GM12878 (cell line): ENCODE measurements at places on chromosomes 7 and 10.
A peak's percentile ranks its signal among the peaks of the same experiment; 100 is the strongest.

GRCh38 chr10:3173171-3173878 is 743 bp upstream of the PITRM1 start:
- no peak overlapping the region for H3K27ac ChIP-seq
- peaks cover 6% of the 10 kb centered on the region; the same call in 1 of the 2 replicates for H3K36me3 ChIP-seq
- no peak for DNase-seq
- H3K4me3 ChIP-seq = peak overlapping the region; percentile 52; the same call in 1 of the 2 replicates
- peaks cover 11% of the 10 kb centered on the region for H3K4me1 ChIP-seq
- no peaks in the 10 kb centered on the region; the same call in none of the 2 replicates for H3K27me3 ChIP-seq

- no peaks in the 10 kb centered on the region for H3K27me3 ChIP-seq
- H3K4me3 ChIP-seq = peak overlapping the region; percentile 0; the same call in 1 of the 2 replicates
- H3K27ac ChIP-seq = peak overlapping the region; percentile 82
- peaks cover 38% of the 10 kb centered on the region for H3K4me1 ChIP-seq
Observed at GRCh38 chr10:86413046-86413728, 46.6 kb upstream of the GRID1 start.

GRCh38 chr7:52017802-52018679 is 701.4 kb upstream of the COBL start:
- H3K27ac ChIP-seq = no peak overlapping the region
- H3K4me1 ChIP-seq = no peaks in the 10 kb centered on the region
- H3K36me3 ChIP-seq = no peaks in the 10 kb centered on the region
- H3K4me3 ChIP-seq = no peak overlapping the region

GRCh38 chr7:105649727-105650381 is 68.6 kb upstream of the EFCAB10 start:
- DNase-seq = no peak
- no peaks in the 10 kb centered on the region for H3K36me3 ChIP-seq
- no peak overlapping the region for H3K27ac ChIP-seq
- no peak overlapping the region for H3K4me3 ChIP-seq

DNA sequence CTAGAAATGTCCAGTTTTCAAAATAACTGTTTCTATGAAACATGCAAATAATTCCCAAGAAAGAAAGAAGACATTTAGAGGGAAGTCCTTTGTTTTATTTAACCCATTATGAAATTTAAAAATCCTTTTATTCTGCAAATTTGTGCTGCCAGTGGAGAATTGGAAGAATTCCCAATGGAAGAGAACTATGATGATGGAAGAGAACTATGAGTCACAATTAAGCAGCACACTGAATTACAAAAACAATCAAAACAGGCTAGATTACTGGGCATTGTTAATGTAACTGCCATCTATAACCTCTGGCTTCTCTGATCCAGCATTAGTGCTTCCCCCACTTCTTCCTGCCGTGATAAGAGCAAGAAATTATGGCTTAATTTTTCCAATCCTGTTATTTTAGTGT is 126.2 kb upstream of the FEZF1 start:
- H3K4me3 ChIP-seq = no peak overlapping the region
- no peaks in the 10 kb centered on the region for H3K27me3 ChIP-seq
- no peaks in the 10 kb centered on the region for H3K4me1 ChIP-seq
- DNase-seq = no peak
- H3K36me3 ChIP-seq = no peaks in the 10 kb centered on the region
